Activated CD8-positive, alpha-beta T cell treated with anti-CD3 and anti-CD28 coated beads, Interleukin-2, amount 10 ng/mL, durations not matched to agents 7 days and 5 days (primary cell): ENCODE measurements at places on chromosomes 7 and 10. TPM values are rescaled to one million over a fixed set of nuclear protein-coding genes. Genes with fewer than 3 reads are reported as not detected.

The HOXA13 gene
- not detected for total RNA-seq

The PNLIP gene
- not detected for total RNA-seq

The ARHGAP12 gene
- total RNA-seq, result 4.9 TPM

The PIK3AP1 gene
- 6.8 TPM for total RNA-seq

The GCK gene
- not detected for total RNA-seq

The SAP25 gene
- 30.0 TPM for total RNA-seq

The IGFBP3 gene
- 0.90 TPM for total RNA-seq

The MYL7 gene
- total RNA-seq, result not detected

The KLF14 gene
- not detected for total RNA-seq

The ZNF680 gene
- 12.9 TPM for total RNA-seq

The ZNF853 gene
- total RNA-seq, result 0.78 TPM

The CYP3A4 gene
- total RNA-seq, result not detected

The PLCE1 gene
- not detected for total RNA-seq

The NXPH1 gene
- not detected for total RNA-seq

The NACAD gene
- total RNA-seq, result 0.16 TPM

The NME8 gene
- not detected for total RNA-seq

The VPS50 gene
- 22.1 TPM for total RNA-seq

The ABCB4 gene
- total RNA-seq, result not detected

The C7orf33 gene
- not detected for total RNA-seq

The CCZ1 gene
- total RNA-seq, result 105 TPM

The ADARB2 gene
- total RNA-seq, result 0.99 TPM

The NUTM2E gene
- 0.13 TPM for total RNA-seq

The CLRN3 gene
- total RNA-seq, result not detected

The GCC1 gene
- total RNA-seq, result 18.0 TPM

The AGR2 gene
- not detected for total RNA-seq

The RPP38 gene
- total RNA-seq, result 16.8 TPM

The ASAH2B gene
- 1.5 TPM for total RNA-seq

The DGKI gene
- not detected for total RNA-seq

The LIPF gene
- not detected for total RNA-seq

The PDE6C gene
- not detected for total RNA-seq

The GPRIN2 gene
- total RNA-seq, result not detected

The ATP6V0A4 gene
- total RNA-seq, result not detected

The BMI1 gene
- 26.2 TPM for total RNA-seq

The OR2A1 gene
- not detected for total RNA-seq

The KCNMA1 gene
- 0.16 TPM for total RNA-seq

The PRTFDC1 gene
- 2.9 TPM for total RNA-seq
